ENCODE measurements at places on chromosomes 6 and 20.
A peak's percentile ranks its signal among the peaks of the same experiment; 100 is the strongest.

DNA sequence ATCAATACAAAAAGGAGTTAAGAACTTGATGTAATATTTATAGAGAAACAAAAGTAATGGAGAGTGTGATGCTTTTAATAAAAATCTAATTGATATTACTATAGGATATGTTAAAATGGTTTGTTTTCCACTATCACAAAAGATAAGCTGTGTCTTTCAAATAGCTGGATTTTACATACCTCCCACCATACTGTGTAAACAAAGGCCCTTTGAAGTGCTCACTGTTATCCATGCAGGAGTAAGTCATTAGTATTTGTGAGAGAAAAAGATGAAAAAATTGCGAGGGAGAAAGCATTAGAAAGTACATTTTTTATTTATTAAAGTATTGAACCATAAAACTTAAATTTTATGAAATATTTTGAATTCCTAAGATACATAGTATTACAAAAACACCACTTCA, 733.0 kb downstream of the GRIK2 start:
- DNase-seq, result no peak

DNA sequence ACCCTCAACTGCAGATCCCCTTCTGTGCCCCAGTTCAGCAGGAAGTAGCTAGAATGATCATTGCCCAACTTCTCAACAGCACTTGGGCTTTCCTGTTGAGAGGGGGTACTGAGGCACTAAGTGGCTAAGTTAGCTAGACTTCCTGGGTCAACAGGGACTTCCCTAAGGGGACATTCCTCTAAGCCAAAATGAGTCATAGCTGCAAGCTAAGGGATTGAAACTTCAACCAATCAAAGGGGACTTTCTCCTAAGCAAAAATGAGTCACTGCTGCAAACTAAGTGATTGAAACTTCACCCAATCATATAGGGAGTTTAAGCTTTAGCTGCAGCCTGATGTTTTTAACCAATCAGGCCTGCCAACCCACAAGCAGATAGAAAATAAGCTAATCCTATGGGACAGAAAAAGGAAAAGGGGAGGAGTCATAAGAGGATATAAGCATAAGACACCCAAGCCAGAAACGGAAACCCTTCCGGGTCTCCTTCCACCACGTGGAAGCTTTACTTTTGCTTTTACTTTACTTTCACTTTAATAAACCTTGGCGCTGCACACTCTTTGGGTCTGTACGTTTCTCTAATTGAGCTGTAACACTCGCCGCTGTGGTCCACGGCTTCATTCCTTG, 659.0 kb upstream of the HS3ST5 start:
- DNase-seq, result no peak

DNA sequence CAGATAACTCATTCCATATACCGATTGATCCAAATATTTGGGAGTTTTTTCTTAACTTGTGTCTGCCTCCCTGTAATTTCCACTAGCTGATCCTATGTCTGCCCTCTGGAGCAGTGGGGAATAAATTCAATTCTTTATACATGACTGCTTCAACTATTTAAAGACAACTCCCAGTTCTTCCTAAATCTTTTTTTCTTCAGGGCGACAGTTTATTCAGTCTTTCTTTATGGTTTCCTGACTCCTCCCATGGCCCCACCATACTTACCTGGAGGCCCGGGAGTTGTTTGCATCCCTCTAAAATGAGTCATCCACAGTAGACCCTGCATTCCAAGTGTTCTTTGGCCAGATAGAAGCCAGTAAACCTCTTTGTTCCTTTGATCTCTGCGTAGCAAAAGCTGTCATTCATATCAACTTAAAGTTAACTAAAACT, 73.6 kb downstream of the LCA5 start:
- DNase-seq, result no peak

- DNase-seq, result no peak
Observed at GRCh38 chr20:4043796-4044195, 28.4 kb upstream of the RNF24 start.

GRCh38 chr6:1580109-1580508, 29.6 kb upstream of the FOXC1 start:
- no peak for DNase-seq

DNA sequence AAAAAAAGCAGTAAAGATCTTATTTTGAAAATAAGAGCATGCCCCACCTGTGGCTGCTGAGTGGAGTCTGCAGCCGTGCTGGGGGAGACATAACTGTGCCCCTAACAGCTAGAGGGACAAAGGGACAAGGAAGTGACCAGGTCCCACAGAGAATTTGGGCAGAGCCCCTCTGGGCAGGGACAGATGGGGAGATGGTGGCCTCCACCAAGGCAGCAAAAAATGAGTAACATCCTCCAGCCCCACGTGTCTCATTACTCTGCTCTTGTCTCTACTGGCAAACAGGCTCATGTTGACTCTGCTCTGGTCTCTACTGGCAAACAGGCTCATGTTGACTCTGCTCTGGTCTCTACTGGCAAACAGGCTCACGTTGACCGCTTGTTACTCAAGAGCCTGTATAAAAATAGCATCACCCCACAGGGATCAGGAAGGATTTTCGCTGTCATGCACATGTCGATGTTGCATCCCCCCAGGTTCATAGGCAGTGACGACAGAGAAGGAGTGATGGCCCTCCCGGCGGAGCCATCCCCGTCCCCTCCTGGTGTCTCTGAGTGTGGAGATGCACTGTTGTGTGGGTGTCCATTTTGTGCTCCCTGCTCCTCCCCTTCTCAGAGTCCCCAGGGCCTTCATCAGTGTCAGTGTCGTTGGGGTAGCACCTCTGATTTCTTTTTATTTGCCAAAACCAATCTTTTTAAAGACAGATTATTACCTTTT, 17.3 kb upstream of the PCMTD2 start:
- DNase-seq, result no peak

DNA sequence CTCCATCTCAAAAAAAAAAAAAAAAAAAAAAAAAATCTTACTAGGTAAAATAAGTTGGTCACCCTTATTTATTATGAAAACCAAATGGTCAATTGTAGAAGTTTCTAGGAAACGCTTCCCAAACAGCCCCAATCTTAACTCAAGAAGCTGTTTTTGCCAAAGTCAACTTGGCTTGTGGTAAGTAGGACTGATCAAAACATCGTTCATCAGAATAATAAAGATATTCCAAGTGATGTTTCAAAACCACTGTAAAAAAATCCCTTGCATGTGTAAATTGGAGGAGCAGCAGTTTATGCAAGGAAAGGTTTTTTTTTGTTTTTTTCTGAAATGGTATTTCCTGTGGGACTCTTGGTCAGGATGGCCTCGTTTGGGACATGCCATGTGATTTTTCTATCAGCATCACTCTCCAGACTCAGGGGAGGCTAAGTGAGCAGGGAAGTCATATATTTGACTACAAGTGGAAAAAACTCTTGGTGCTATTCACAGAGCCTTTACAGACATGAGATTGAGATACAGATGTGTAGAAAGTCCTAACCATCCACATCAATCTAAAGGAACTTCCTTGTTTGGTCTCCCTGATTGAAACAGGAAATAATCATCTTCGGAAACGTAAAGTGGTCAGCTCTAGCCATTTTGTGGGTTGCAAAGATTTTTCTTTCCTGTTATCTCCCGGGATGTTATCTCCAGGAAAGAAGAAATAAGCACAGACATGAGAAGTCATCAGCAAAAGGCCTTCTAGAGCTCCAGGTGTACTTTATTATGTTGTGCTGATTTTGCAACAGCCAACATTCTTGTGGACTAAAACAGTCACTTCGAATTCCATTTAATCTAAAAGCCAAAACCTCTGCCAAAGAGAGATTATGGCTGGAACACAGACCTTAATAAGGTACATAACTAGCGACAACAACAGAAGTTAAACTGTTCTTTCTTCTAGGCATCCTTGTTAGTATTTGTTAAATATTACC, 177.8 kb downstream of the EDN1 start:
- DNase-seq, result no peak

- DNase-seq, result no peak
Observed at GRCh38 chr20:58657986-58658385, 6.9 kb downstream of the STX16 start.

DNA sequence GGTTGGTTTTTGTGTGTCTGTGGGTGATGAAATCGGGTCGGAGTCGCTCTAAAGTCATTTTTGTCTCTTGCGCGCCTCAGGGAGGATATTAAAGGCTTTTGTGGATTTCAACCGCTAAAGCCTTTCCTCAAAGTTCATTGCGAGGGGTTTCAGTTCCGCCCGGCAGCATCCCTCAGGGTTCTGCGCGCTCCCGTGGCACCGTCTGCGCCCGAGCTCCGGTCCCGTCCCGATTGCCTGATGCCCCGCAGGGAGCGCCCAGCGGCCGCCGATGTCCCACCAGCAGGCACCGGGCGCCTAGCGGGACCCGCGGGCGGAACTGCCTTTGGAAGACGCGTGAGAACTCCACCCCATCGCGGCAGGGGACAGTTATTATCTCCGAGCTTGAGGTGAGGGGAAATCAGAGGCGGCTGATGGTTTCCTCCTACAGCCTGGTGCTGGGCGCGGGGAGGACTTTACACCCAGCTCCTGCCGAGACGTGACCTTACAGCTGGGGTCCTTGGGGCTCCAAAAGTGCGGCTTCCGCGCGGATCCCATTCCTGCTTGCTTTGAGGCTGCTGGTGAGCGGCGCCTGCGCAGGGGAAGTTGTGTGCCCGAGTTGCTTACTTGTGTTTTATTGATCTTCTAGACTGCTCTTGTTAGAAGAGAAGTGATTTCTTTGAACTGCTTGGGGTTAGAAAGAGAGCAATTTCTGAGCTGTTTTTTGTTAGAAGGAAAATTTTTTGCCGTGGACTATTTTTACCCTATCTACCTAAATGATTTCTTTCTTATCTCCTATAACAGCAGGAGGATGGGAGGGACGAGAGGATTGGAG, 27.1 kb downstream of the ULBP1 start:
- DNase-seq, result peak; percentile 50

DNA sequence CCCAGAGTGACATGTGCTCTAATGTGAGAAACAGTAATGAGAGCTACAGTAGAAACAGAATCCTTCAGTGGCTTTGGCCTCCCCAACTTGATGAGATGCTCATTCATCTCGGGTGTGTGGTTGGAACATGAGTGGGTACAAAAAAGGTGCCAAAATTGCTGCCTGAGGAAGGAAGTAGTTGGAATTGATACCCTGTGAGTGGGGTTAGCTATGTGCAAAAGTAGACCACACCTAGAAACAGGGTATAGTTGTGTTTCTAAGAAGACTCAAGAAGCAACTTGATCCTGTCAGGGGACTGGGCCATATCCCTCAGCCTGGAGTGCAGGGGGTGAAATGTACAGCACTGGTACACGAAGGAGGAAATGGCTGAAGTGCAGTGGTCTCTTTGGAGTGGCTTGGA, 206.4 kb upstream of the SUPT3H start:
- no peak for DNase-seq

GRCh38 chr20:56453352-56453751, 15.1 kb upstream of the RTF2 start:
- no peak for DNase-seq

- DNase-seq, result no peak
Observed at GRCh38 chr20:2341336-2341735, 39.4 kb upstream of the TGM6 start.

- peak; percentile 40 for DNase-seq
Observed at GRCh38 chr20:44014807-44015732, 100.4 kb downstream of the TOX2 start.

DNA sequence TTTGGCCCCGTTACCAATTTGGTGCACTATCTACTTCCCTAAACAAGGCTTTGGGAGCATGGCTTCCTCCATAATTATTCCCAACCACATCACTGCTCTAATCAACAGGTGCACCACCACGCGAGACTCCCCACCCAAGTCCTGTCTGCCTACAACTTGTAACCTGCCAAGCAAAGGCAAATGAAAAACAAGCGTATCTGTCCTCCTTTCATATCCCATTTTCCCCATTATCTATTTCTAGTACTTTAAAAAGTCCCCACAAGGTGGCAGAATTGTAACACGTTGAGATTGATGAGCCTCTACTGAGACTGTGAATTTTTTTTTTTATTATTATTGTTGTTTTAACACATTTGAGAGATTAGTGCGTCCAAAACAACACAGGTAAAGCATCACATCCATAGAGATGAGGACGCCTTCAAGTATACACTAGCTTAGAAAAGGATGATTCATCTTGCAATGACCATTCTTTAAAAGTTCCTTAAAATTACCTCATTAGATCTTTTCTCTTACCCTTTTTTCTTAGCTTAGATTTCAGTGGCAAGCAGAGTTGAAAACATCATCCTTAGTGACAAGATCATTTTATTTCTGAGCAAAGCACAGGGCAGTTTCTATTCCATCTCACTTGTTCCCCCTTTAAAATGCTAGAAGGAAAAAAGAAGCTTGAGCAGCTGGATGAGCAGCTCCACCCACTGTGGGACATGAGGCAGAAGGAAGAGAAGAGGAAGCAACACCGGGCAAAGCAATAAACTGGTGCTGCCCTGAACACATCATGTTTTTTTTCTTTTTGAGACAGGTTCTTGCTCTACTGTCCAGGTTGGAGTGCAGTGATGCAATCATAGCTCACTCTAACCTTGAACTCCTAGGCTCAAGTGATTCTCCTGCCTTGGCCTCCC, 210.8 kb downstream of the ARHGAP18 start:
- peak; percentile 55 for DNase-seq

DNA sequence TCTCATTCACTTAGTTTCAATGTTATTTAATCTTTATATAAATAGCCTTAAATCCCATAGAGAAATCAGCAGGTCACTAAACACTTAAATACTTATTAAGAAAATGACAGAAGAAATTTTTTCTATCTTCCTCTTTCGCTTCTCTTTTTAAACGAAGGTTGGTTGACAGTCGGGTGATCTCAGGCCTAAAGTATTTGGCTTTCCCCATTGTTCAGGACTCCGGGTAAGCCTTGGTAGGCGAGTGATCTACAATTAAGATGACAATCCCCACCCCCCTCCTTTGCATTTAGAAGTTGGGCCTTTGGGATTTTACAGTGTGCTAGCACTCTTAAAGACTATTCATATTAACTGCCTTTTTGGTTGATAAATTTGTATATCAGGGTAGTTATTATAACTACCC, 19.7 kb upstream of the UTRN start:
- no peak for DNase-seq

DNA sequence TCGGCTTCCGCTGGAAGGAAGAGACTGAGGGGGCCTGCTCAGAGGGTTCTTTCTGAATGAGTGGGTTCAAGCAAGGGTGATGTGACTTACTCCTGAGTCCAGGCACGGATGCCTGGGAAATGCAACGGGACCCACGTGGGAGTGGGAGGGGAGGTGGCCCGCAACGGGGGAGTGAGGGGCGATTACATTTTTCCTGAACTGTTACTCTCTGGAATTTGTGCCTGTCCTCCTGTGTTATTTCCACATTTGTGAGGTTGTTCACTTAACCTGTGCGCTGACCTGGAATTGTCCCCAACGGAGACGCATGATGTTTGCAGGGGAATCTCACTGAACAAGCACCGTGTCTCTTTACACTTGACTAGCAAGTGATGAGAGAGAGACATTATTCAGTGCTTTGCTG, 209.4 kb downstream of the CDH4 start:
- DNase-seq, result no peak
